Activated CD8-positive, alpha-beta memory T cell treated with anti-CD3 and anti-CD28 coated beads, Interleukin-2, amount 50 U/mL, for 4 hours (primary cell): ENCODE measurements at places on chromosomes 11 and 22.

- no peak for DNase-seq
These were observed 22.0 kb downstream of the OOSP3 start for GRCh38 chr11:59900366-59901126.

GRCh38 chr22:42885446-42885845 lies 28.4 kb upstream of the ARFGAP3 start:
- DNase-seq, result no peak

- no peak for DNase-seq
These were observed 20.7 kb downstream of the FZD4 start for GRCh38 chr11:86934582-86934900.

DNA sequence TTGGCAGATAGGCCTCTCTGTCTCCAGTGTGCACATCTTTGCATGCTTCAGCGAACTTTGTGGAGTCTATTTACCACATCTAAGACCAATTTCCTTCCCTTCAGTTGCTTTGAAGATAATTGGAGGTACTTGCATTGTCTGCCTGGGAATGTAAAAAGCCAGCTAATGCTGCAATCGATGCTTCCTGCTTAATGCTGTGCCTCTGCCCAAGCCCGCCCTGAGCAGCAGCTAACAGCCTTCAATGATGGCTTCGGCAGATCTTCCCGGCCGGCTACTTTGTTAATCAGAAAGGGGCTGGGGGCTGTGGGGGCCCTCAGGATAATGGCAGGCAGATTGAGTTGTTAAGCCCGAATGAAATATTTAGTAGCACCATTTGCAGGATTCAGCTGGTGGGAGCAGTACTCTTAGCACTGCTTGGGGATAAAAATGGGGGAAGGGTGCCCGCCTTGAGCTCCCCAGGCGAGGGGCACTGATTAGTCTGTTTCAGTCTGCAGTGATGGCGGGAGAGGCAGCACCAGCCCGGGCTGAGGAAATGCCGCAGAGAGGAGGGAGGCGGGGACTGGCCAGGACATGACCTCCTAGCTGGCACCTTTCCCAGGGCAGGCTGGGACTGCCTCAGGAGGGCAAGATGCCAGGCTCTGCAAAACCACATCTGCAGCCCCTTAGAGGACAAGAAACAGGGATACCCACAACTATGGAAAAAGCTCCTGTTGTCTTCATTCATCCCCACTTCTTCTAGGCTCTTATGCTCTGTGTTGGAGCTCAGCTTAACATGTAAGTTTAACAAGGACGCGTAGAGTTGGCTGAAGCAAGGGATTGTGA lies 460.0 kb downstream of the BUD13 start:
- DNase-seq, result no peak

- DNase-seq, result no peak
These were observed 38.6 kb downstream of the SERGEF start for GRCh38 chr11:17974246-17974645.

DNA sequence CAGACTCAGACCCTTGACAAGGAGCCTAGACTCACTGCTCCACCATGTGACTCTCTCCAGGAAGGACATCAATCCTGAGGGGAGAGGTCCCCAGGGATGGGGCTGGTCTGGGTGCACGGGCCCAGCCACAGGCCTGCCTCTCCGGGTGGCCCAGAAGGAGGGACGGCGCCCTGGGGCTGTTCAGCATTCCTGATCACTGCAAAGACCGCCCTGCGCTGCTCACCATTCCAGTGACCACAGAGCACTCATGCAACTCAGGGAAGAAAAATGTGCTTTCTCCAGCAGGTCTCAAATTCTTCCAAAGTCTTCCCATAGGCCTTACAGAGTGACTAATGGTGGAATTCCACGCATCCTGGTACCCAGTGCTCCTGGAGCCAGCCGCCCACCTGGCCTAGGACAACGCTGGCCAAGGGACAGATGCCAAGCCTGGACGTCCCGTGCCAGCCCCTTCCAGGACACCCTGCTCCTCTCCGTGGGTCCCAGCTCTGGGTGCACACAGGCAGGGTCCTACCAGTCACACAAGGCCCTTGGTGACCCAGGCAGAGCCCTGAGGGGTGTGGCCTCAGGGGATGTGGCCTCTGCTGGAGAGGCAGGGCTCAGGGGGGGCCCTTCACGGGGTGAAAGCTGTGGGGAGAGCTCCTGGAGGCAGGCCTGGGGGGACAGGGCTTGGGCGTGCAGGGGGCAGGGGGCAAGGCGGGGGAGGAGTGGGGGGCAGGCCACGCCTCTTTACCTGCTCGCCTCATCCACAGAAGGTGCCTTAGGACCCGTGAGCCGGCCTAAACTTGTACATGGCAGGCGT lies 178.8 kb downstream of the IGLL1 start:
- DNase-seq, result no peak

DNA sequence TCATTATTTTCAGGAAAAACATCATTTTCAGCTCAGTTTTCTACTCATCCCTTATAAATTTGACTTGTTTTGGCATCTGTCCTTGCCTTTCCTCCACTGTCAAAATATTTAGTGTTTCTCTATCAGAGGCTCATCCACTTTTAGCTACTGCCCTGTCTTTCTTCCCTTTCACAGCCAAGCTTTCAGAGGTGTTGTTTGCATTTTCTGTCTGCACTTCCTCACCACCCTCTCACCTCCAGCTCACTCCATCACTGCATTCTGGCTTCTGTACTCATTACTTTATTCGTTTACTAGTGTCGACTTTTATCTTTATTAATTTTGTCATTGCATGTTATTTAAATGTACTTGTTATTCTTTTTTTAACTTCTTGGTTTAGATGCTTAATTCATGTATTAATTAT lies 26.7 kb upstream of the NNMT start:
- DNase-seq, result no peak

DNA sequence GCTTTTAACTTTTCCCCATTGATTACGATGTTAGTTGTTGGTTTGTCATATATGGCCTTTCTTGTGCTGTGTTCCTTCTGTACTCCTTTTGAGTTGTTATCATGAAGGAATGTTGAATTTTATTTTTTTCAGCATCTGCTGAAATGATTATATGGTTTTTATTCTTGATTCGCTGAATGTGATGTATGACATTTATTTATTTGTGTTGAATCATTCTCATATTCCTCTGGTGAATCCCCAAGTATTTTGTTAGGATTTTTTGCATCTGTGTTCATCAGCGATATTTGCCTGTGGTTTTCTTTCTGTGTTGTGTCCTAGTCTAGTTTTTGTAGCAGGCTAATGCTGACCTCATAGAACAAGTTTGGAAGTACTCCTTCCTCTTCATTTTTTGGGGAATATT lies 78.2 kb downstream of the GGT1 start:
- DNase-seq, result no peak

DNA sequence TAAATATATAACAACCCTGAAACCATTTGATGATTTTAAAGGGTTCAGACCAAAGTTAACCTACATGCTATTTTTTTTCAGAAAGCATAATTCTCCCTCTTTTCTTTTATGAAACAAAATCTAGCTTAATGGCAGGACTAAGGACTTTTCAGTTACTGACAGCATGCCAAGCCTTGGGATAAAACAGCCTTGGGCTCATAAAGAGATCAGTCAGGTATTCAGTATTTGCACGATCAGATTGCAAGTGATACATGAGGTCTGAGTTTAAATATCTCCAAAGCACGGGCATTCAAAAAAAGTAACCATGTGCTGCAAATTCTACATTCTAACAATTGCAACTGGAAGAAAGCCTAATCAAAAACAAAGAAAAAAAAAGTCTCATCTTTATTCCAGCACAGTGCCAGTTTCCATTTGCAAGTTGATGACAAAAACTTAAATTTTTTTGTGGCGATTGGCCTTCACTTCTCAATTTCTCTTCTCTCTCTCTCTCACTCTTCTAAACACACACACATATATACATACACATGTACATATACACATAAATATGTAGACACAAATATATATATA lies 60.1 kb downstream of the CTSC start:
- DNase-seq, result no peak

- DNase-seq, result no peak
These were observed 32.1 kb upstream of the IGSF9B start for GRCh38 chr11:133988686-133989410.

GRCh38 chr11:70569618-70569890 lies 171.2 kb downstream of the CTTN start:
- no peak for DNase-seq

GRCh38 chr11:70031631-70032469 lies 46.3 kb upstream of the ANO1 start:
- no peak for DNase-seq

- DNase-seq, result no peak
These were observed 98.0 kb downstream of the SLC36A4 start for GRCh38 chr11:93099806-93100205.
